ENCODE measurements at places on chromosomes 2 and 18.

GRCh38 chr2:118055512-118056164 is 32.6 kb upstream of the INSIG2 start:
- no peak for DNase-seq

- DNase-seq = peak; percentile 63
Observed at GRCh38 chr18:32018331-32019250, at the start of gene RNF125. Gene RNF125 (plus strand): TSS chr18:32018825. CDS start chr18:32018864, 39 bp downstream.

GRCh38 chr2:232535761-232536530 is 3.5 kb upstream of the CHRNG start:
- DNase-seq = no peak

DNA sequence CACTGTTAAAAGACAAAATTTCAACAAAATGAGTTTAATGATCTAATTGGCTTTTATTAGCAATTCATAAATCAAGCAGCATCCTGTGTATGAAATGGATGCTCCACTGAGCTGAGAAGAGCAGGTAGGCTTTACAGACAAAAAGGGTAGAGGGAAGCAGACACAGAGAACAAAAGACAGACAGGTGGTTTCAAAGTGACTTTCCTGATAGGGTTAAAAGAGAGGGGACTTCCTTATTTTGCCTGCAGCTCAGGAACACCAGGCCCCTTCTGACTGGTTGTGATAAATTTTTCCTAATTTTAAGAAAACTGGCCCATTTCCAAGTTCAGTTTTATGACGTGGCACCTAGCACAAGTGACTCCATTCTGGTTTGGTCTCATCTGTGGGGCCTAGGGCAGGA is 11.9 kb downstream of the TEX51 start:
- no peak for DNase-seq

- DNase-seq = no peak
Observed at GRCh38 chr2:76642129-76642528, 880.0 kb downstream of the LRRTM4 start.

- no peak for DNase-seq
Observed at GRCh38 chr2:210177769-210178168, 6.6 kb upstream of the KANSL1L start.

- DNase-seq = peak; percentile 20
Observed at GRCh38 chr2:190978389-190979053, 35.5 kb downstream of the STAT1 start.

DNA sequence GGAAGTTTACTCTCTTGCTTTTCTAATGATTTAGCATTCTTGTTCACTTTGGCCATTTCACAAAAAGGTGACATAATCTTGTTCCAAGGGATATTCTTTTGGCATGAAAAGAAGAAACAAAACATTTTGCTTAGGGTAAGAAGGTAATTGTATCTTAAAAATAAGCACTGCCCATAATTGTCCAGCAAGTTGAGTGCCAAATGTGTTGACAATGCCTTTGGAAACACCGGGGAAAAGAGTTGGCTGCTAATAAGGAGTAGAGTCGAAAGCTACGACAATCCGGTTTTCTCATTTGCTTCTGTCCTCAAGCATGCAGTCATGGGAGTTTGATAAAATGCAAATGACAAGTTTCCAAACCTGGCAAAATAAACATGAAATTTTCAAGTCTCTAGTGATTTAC is 27.3 kb downstream of the ITGAV start:
- DNase-seq = no peak

DNA sequence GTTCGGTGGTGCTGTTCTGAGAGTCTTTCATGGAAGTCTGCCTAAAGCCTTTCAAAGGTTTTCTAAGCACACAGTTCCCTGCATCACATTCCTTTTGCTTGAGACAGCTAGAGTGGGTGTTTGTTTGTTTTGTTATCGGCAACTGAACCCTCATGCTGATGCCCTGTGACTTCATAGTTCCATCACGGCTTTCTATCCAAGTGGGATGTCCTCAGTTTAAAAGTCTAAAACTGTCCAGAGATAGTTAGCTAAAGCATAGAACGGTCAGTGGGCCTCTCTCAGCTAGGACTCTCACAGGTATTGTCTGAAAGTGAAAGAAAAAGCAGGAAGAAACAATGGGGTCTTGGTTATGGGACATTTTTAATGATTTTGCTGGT is 337.3 kb downstream of the OSR1 start:
- DNase-seq = peak; percentile 89

DNA sequence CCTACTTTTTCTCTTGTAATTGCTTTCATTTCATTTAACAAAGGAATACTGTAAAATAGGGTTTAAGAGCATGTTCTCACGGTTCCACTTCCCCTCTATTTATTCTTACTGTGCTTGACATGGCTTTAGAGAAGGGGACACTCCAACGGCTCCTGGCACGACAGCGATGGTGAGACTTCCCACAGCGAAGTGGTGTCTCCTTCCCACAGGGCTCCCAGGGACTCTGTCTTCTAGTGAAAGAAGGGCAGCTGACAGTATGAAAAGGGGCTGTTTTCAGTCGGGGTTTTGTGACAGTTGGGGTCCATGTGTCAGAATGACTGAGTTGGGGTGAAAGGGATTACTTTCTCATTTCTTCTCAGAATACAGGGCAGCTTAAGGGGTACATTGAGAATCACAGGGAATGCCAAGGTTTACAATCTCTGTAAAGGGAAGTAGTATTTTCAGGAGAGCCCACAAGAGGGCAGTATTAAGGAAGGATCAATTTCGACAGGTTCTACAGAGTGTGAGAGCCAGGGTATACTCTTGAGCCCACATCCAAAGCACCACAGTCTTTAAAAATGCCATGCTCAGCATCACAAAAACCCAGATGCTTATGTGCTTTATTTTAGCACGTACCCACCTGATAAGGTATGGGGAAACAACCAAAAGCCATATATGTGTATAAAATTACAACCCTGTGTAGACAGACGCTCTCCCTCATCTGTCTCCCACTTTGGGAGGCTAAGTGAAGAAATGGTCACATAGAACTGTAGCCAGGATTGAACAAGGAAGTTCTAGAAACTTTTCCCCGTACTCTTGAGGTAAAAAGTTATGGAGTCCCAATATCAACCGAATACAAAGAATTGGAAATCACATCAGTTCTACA is 31.3 kb upstream of the RAPGEF4 start:
- DNase-seq = peak; percentile 38

GRCh38 chr2:237171396-237171795 is 85.7 kb downstream of the COPS8 start:
- DNase-seq = peak; percentile 95

- no peak for DNase-seq
Observed at GRCh38 chr18:25225151-25225550, 126.8 kb downstream of the ZNF521 start.

GRCh38 chr2:106953236-106953635 is 67.3 kb upstream of the ST6GAL2 start:
- DNase-seq = peak; percentile 84

- DNase-seq = no peak
Observed at GRCh38 chr2:96602330-96602823, 35.7 kb downstream of the KANSL3 start.

DNA sequence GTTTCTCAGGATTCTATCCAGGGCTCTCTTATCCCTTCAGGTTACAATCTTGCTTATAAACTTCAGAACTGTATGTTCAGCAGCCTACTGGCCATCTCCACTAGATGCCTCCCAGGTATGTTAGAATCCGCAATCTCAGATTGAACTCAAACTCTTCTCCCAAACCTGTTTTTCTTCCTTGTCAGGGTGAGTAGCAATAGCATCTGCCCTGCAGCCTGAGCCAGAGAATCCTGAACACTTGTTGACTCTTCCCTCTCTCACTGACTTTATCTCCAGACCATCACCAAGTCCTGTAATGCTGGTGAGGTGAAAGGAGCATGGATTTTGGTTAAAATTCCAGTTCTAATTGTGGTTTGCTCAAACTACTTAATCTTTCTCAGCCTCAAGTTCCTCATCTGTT is 82.6 kb upstream of the ALPP start:
- DNase-seq = no peak

GRCh38 chr2:237351796-237352195 is 62.2 kb downstream of the COL6A3 start:
- DNase-seq = no peak
